Hepatic stellate cell (primary cell): ENCODE measurements at places on chromosomes 11 and 22.
A peak's percentile ranks its signal among the peaks of the same experiment; 100 is the strongest.

DNA sequence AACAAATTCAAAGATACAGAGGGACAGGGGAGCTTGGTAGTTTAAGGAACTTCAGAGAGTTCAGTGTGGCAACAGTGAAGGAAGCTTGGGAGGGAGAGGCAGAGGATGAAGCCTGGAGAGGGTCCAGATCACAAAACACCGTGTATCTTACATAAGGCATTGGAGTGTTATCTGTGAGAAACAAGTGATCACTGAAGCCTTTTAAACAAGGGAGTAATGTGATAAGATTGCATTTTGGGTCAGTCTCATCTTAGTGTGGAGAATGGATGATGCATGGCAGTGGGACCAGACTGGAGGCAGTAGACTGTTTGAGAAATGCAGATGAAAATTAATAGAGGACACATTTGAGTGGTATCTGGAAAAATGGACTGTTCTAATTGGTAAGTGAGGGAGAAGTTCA, 79.4 kb downstream of the EXT2 start:
- no peak for DNase-seq

GRCh38 chr11:77698896-77699295, 61.3 kb upstream of the CLNS1A start:
- DNase-seq, result no peak

DNA sequence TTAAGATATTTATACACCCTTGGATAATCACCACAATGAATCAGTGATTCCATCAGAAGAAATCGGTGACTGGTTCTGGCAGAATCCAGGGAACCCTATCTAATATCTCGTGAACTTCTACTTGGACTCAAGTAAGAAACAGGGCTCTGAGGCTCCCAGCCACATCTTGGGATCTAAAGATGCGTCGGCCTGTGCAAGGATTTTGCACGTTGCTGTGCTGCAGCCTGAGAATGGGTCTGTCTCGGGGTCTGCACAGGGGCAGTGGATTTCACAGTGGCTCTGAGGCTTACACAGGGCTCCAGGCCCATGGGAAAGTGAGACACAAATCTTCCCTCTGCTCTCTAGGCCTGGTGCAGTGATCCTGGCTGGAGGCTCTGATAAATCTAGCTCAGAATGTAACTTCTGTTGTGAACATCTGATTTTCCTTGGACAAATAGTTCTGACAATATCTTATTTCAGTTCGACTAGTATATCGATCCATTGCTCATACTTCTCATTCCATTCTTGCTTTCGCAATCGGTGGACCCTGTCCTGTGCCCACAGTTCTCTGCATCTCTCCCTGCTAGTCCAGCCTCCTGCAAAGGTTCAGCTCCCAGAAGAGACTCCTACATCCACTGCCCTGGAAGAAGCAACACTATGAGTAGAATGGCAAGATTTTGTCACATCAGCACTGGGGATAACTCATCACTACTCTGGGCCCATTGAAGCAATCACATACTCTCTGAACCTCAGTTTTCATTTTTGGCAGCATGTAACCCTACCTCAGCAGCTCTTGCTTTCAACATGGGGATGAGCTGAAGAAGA, 105.5 kb upstream of the TOP3B start:
- DNase-seq, result no peak

DNA sequence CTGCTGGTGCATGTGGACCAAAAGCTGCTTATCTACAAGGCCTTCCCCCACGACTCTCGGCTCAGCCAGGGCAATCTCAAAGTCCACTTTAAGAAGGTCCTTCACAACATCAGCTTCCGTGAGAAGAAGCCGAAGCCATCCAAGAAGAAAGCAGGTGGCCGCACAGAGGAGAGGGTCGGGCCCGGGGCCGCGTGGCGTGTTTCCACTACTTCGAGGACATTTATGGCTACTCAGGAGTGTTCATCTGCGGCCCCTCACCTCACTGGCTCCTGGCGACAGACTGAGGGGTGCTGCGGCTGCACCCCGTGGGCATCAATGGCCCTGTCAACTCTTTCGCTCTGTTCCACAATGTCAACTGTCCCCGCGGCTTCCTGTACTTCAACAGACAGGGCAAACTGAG, 16.2 kb upstream of the SLC5A4 start:
- no peak for DNase-seq

GRCh38 chr11:9566561-9567063, 6.9 kb upstream of the WEE1 start:
- peak; percentile 33 for DNase-seq

DNA sequence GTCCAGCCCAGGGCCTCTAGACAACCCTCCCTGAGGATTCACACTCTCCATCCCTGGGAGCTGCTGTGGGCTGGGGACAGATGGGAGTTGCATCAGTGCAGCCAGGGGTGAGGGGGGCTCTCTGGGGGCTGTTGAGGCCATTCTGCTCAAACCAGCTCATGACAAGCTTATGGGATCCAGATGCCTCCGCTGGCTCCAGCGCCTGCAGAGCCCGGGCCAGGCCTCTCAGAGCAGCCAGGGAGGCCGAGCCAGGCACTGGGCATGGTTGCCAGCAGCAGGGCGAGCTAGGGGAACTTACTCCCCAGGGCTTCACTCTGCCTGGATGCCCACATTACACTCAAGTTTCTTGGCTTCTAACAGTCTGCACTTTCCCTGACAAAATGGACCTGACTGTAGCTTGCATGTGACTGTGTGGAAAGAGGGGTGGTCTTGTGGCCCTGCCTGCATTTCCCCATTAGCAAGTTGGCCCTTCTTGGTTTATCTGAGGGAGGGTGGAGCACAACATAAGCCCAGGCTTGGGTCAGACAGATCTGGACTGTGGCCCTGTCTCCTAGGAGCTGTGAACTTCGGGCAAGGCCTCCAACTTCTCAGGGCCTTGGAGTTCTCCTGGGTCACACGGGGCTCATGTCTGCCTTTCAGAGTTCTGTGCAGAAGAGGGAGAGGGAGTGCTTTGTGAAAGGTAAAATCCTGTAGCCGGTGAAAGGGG, 34.5 kb upstream of the CYB5R3 start:
- no peak for DNase-seq

DNA sequence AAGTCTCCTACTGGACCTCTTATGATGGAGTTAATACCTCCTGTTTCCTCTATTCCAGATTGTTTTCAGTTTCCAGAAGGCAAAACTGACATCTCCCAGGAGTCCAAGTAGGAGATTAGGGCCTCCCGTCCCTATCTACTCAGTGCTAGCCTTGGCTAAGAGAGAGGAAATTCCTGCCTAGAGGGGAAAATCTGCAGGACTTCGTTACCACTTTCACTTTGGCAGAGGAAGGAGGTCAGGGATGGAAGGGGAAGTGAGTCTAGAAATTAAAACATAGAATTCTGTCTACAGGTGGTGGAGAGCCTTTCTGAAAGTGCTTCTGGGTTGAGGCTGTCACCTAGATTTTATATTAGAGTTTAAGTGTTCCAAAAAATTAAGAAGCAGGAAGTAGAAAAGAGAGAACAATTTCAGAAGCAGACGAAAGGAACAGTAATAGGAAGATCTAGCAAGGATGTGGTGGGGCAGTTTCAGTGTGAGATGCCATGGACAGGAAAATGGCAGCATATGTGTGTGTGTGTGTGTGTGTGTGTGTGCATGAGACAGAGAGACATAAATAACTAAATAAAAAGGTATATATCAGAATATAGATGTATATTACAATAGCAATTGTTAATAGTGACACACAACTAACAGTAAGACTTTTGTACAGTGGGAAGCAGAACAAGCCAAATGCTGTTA, 2.4 kb upstream of the TRIM68 start:
- DNase-seq, result peak; percentile 16

GRCh38 chr11:134468081-134468668, 56.1 kb upstream of the B3GAT1 start:
- no peak for DNase-seq

DNA sequence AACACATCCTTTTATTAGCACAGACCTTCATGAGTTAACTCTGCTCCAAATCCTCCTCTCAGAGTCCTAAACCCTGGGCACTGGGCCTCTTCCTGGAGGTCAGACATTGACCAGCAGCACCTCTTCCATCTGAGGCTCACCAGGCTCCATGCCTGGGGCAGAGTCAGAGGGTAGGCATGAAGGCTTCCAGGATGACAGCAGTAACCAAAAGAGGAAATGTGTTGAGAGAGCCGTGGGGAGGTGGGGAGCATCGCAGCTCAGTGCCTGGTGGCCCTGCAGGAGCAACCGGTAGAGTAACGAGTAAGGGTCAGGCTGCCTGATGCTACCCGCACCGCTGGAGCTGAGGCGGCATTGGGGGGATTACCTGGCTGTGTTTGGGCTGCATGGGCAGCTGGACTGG, 9.4 kb upstream of the NAV2 start:
- no peak for DNase-seq

DNA sequence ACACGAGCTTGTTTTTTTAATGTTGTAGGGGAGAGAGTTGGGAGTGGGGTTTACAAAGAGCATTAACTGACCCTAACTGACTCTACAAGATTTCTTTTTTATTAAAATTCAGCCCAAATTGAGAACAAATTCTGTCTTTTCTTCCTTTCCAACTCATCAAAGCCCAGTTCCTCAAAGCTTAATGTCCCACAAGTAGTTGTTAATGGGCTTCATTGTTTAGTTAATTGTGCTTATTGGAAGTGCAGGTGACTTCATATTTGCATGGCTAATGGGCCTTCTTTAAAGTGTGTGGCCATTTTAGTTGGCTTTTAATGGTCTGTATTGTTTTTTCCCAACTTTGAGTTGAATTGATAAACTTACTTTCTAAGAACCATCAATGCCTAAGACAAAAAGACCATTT, 39.8 kb downstream of the MPPED2 start:
- DNase-seq, result no peak

DNA sequence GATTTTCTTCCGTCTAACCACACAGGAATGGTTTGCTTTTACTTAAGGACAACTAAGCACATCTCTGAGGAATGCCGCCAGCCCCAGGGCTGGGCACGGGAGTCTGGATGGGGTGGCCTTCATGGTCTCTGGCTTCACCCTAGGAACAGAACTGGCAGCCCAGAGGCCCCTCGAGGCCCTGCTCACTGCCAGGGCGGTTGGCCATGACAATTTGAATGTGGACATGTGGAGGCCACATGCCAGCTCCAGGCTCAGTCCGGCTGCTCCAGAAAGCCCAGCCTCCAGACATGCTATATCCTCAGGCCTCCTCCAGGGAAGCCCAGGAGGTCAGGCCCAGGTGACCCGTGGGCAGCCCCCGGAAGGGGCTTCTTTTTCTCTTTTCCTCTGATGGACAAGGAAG, 84.0 kb upstream of the FGF3 start:
- no peak for DNase-seq

GRCh38 chr11:70270877-70271648, 573 bp downstream of the PPFIA1 start:
- DNase-seq, result peak; percentile 66

DNA sequence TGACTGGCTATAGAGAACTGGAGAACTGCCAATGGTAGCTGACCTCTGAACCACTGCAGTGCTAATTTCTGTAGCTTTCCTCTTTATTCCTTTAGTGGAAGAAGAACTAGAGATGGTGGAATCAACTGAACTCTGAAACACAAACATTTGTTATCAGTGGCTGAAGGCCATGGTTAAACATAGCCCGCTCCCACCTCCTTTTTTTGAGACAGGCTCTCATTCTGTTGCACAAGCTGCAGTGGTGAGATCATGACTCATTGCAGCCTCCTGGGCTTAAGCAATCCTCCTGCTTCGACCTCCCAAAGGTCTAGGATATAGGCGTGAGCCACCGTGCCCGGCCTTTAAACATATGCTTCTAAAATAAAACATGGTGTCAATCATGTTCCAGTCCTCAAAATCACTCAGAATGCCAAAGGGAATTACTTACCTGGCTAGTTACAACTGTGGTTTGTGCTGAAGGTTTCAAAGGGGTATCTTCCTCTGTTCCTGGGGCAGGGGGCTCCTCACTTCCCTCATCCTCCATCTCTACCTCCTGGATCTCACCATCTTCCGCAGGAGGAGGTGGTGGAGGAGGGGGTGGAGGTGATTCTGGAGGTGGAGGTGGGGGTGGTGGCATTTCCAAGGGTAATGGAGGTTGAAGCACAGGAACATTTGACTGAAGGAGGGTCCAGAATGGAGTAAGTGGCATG, 9.0 kb upstream of the AGBL2 start:
- DNase-seq, result peak; percentile 36

DNA sequence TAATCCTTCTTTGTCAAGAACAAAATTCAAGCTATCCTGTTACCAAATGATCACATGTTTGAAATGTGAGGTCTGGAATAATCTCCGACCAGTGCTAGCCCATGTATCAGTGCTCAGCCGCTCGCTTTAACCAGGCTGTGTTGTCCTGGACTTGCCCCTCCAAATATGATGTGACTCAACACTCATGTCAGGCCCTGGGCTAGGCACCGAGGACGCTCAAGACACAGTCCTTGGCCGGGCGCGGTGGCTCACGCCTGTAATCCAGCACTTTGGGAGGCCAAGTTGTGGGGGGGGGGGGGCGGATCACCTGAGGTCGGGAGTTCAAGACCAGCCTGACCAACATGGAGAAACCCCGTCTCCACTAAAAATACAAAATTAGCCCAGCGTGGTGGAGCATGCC, 54.1 kb upstream of the WNT7B start:
- no peak for DNase-seq

DNA sequence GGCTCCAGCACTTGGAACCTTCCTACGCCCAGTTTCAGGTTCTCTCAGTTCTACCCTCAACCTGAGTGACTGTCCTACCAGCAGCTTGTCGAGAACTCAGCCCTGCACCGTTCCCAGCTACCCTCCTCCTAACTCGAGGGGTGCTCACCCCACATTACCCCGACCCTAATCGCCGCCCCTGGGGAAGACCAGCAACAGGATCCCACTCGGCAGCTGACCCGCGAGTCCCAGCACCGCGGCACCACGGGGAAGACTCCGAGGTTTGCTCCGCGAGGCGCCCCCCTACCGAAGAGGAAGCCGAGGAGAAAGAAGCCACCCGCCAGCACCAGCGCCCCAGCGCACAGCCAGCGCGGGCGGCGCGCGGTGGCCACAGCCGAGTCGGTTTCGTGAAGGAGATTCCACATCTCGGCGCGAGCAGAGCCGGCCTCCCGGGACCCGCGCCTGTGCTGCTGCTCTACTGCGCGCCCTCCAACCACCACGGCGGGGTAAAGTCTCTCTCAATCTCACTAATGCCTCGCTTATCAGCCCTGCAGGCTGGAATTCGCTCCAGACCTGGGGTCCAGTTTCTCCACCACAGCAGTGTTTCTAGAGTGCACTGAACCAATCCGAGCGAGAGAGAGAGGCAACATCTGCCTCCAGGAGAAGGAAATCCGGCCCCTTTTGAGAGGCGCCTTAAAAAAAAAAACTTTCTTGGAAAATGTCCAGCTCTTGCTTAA, at the start of gene FOLH1:
Gene FOLH1 (minus strand): TSS at position 597 of the 716 bp plus-strand sequence. CDS start 193 bp downstream, at position 404.
- DNase-seq, result peak; percentile 1

GRCh38 chr11:87453531-87454089, 415.9 kb downstream of the TMEM135 start:
- no peak for DNase-seq

- peak; percentile 75 for DNase-seq
These were observed 2.6 kb upstream of the FTH1 start for GRCh38 chr11:61969838-61970662.

GRCh38 chr11:123562158-123562557, 92.3 kb downstream of the SCN3B start:
- no peak for DNase-seq

- DNase-seq, result no peak
These were observed 792.5 kb upstream of the LRRC4C start for GRCh38 chr11:42251984-42252383.

- no peak for DNase-seq
These were observed 93.4 kb downstream of the MUC15 start for GRCh38 chr11:26478710-26479109.

- DNase-seq, result no peak
These were observed 28.9 kb downstream of the CARD18 start for GRCh38 chr11:105110688-105111030.

- DNase-seq, result no peak
These were observed 12.8 kb downstream of the FBXO3 start for GRCh38 chr11:33761471-33761870.
